ENCODE measurements at places on chromosomes 7 and 10.

- no peak for DNase-seq
Observed at GRCh38 chr10:125911145-125911544, 14.8 kb downstream of the FANK1 start.

GRCh38 chr7:92076509-92076908, 57.8 kb downstream of the CYP51A1 start:
- DNase-seq = no peak

DNA sequence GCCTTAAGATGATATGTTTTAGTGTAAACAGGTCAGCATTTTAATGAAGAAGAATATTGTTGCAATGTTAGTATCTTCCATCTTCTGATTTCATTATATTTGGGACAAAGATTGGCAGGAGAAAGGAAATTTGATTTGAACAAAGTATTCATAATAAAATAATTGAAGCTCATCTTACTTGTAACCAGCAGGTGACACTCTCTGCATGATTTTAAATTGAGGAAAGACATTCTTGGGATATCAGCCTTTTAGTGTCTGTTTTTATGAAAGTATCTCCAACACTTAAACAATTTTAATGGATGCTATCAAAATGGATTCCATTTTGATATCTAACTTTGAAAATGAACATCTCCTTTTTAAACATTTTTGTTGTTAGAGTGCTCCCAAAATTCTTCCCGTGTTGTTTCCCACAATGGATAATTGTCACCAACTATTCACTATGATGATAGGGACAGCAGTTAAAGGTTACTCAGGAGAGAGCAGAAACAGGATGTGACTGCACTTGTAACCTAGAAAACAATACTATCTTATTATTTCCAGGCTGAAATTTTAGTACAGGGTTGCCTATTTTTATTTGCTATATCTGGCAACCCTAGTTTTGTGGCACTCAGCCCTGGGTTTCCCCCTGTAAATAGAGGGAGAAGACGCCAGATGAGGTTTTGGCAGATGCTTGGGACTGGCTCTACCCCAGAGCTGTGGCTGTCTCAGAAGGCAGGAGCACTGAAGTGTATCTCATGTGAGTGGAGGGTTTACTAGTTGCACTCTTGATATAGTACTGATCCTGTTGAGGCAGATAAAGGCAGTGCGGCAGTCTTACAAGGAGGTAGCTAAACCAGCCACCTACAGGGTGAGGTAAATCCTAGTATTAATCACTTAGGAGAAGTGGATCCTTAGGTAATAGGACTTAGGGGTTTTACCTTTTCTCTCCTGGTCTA, 31.0 kb upstream of the ABCB4 start:
- DNase-seq = peak; percentile 32

- DNase-seq = peak; percentile 63
Observed at GRCh38 chr10:93006435-93007039, 54.1 kb upstream of the CYP26C1 start.

DNA sequence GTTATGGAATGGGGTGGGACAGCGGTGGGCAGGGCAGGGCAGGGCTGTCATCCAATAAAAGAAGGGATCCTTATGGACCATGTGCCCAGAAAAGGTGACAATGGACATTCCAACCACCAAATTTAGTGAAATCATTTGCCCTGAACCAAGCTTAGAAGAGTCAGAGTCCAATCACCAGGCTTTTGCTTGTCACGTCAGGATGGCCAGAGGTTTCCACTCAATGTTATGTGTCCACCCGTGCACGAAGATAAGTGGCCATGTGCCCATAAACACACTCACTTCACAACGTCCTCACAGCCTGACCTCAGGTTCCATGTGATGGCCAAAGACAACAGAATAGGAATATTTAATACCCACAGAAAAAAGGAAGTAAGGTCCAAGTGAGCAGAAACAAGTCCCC, 36.6 kb upstream of the PLPP4 start:
- DNase-seq = no peak

GRCh38 chr10:119634219-119634544, 17.0 kb upstream of the BAG3 start:
- DNase-seq = no peak

DNA sequence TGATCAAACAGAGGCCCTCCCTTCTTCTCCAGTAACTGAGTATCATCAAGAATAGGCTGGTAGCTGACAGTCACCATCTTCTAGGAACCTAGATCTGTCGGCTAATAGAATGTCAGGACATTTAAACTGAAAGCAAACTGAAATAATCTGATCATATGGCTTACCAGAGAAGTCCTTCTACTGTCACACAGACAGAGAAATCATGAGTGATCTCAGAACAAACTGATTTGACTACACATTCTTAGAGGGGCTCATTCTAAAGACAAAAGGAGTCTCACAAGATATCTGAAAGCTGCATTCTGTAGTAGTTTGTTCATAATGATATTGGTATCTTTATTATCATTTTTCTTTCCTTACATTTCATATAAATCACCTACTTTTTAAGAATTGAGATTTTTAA, 130.9 kb upstream of the ADCY1 start:
- DNase-seq = no peak

- no peak for DNase-seq
Observed at GRCh38 chr7:32289651-32290414, 200.3 kb downstream of the LSM5 start.

GRCh38 chr7:39605087-39605486, 18.3 kb upstream of the RALA start:
- no peak for DNase-seq

Data from hematopoietic multipotent progenitor cell treated with erythropoietin and hydrocortisone succinate and interleukin-3 and kit ligand, for 8 days (in vitro differentiated cells).